ENCODE measurements at places on chromosomes 16 and 17.

DNA sequence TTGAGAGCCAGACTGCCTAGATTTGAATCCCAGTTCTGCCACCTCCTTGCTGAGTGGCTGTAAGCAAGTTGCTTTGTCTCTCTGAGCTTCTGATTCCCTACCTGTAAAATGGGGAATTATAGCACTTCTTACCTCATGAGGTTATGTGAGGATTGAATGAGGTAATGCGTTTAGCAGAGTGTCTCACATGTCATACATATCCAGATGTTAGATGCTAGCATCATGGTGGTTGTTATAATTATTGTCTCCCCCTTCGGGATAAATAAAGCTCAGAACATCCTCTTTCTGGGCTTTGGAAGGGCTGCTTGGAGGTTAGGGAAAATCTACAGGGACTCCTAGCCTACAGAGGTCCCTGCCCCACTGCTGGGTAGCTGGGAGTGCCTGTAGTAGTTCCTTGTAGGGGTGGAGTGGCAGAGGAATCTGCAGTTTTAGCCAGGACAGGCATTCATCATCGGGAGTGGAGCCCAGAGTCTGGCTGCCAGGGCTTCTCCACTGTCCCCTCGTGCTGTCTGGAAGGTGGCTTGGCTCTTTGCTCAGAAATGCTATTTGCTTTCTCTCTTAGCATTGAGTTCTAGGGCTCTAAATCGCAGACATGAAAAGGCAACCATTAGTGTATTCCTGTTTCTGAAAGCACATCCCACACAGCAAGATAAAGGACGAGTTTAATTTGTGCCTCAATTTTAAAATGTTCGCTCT lies 137.9 kb upstream of the CACNG3 start:
- no peak for DNase-seq

DNA sequence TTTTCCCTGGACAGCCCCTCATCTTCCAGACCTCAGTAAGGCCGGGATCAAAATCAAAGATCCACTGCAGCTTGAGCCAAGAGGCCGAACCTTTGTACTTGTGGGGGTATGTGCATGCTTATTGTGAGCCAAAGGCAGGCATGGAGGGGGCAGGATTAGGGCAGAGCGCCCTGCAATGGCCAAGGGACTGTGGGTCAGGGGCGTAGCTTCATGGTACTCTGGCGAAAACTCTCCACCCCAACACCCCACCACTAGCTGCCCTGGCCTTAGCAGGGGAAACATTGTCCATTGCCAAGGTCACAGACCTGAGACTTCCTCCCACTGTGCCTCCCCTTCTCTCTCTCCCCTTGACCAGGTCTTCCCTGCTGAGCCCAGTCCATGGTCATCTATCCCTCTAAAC lies 90.1 kb downstream of the TMEM132E start:
- DNase-seq = no peak

DNA sequence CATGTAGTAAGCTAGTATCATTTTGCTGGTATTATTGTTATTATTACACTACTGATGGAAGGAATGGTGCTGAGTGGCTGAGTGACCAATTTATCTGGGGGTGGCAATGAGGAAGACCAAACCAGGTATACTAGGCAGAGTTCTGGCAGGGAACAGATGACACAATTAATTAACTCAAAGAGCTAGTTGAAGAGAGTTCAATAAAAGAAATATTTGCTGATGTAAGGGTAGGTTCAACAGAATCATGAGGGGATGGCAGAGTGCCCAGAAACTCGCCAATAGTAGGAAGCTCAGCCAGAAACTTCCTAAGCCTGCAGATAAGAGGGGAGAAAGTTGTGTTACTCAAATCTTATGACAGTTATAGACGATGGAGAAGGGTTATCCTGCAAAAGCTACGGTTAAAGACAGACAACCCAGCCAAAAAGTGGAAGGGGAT lies 352.5 kb downstream of the KCNJ2 start:
- no peak for DNase-seq

DNA sequence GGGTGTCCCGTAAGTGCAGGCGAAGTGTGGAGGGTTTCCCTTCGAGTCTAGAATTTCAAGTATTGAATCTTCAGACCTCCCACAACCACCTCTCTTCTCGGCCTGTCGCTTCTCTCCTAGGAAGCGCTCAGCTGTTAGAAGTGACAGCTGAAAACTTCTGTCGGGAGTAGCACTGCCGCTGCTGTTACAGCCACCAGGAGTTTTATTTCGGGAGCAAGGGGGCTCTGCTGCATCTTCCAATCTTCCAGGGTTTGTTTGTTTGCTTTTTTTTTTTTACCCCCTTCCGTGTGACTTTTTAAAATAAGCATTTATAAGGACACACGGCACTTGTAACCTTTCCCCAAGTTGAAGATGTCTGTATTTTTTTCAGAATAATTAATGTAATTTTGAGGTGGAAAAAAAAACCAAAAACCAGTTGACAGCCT lies 767 bp downstream of the RPS6KB1 start:
- DNase-seq = no peak

- DNase-seq = no peak
Measured at GRCh38 chr17:81388091-81388611, 7.1 kb upstream of the BAHCC1 start.

- no peak for DNase-seq
Measured at GRCh38 chr17:72751746-72752145, 340.7 kb downstream of the SLC39A11 start.

GRCh38 chr17:44604768-44605485 lies 47.6 kb downstream of the FZD2 start:
- no peak for DNase-seq

DNA sequence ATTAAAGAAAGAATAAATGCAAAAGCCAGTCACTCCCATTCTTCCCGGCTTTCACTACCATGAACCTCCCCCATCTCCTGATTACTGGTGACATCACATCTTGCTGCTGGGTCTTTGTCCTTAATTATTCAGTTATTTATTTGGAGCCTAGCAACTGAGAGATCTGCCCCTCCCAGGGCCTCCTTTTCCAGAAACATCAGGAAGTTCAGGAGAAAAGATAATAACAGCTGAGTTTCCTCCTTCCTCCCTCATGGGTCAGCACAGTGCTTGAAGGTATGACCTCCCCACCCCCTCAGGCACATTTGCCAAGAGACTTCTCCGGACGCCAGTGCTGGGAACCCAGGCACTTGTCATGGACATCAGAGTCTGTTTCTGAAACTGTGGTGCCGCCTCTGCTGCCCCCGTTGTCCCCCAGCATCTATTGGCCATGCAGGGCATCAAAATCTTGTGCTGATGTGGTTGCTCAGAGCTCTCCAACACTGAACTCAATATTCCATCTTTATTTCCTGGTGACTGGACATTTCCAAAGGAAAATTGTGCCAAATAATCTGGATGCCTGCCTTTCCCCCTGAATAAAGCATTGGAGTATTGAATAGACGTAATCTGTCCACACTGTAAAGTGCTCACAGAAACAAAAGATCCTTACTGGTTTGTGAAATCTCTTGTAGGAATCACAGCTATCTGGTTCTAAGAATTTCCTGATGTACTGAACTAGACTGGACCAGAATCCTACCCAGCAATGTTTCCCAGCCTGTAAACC lies 71.8 kb downstream of the ZNF18 start:
- DNase-seq = no peak

- no peak for DNase-seq
Measured at GRCh38 chr17:75927286-75927922, 13.4 kb downstream of the FBF1 start.

- no peak for DNase-seq
Measured at GRCh38 chr17:64780096-64781013, 118.2 kb upstream of the SMURF2 start.

DNA sequence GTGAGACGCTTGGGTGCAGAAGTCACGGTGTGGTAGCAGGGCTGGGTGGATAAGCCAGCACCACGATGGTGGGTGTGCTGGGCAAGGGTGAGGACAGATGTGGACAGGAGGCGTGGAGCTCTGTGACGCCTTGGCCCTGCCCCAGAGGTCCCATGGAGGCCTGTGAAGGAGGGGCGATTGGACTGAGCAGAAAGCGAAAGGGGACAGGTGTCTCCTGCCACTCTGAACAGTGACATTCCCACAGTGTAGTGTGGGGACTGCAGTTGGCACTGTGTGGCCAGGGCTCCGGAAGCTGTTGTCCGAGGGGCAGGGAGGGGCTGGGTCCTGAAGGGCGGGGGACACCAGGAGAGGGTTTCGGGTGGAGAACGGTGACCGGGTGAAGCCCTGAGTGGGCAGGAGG lies 7.3 kb downstream of the TBC1D24 start:
- DNase-seq = no peak

- DNase-seq = peak; percentile 39
Measured at GRCh38 chr17:14873996-14874395, 391.1 kb downstream of the PMP22 start.

GRCh38 chr17:47762728-47763127 lies 29.7 kb downstream of the TBX21 start:
- no peak for DNase-seq

GRCh38 chr17:80779961-80780380 lies 211.7 kb upstream of the CHMP6 start:
- DNase-seq = peak; percentile 71

GRCh38 chr17:49132317-49132698 lies 261 bp upstream of the B4GALNT2 start:
- DNase-seq = no peak

DNA sequence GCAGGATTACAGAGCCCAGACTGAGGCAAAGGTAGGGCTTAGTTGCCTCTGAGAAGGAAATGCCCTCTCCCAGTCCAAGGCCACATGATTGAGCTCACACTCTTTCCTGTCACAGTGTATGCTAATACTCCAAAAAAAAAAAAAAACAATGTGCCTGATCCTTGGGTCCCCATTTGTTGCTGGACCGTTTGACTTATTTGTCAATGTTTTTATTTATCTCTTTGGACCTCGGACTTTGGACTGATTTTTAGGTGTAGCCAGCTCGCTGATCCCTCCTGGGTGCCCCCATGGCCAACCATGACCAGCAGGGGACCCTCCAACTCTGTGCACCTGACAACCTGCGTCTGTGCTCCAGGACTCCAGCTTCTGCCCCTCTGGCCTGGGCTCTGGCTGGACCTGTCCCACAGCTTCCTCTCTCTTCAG lies 622 bp upstream of the CCL16 start:
- no peak for DNase-seq

DNA sequence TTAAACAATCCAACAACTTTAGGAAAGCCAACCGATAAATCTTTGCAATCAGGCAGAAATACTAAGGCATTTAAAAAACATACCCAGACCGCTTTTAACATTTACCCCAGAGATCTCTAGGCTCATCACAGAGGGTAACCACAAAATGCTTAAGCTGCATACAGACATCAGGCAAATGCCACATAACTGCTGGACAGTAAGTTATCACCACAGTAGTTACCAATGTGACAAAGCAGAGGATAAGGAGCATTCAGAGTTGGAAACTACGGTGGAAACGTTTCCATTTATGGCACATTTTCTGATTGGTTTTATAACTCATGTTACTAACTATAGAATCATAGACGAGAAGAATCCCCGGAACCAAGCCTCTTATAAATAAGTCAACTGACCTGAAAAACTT lies 77.5 kb downstream of the KANSL1 start:
- DNase-seq = no peak

DNA sequence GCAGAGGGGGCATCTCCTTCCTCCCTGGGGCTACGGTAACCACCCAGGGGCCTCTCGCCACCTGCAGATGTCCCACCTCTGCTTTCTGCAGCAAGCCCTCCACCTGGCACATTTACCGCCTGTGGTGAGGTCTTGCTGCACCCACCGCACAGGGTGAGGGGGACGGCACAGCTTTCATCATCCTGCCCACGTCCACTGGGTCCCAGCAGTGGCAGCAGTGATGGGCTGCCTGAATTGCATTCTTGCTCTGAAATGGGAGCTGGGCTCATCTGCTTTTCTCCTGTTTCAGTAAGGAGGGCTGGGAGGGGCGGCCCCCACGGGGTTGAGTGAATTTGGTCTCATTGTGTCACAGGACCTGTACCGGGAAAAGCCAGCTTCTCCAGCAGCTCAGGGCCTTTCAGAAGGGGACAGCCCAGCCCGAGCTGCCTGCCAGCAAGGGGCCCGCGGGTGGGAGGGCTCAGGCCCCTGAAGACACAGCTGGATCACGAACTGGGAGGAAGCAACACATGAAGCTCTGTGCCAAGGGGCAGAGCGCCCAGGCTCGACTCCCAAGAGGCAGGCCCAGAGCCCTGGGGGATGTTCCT lies 12.7 kb downstream of the DNAAF8 start:
- no peak for DNase-seq

DNA sequence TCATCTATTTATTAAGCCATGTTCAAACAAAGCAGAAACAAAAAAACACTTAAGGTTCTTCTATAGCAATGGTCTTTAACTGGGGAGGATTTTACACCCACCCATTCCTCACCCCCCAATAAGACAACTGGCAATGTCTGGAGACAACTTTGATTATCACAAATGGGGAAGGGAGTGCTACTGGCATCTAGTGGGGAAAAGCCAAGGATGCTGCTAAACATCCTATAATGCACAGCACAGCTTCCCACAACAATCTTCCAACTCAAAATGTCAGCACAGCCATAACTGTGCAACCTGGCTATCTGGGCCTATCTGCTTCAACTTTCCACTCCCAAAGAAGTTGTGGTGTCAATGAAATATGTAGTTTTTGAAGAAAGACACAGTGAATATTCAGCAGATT lies 1044.4 kb downstream of the CDH8 start:
- DNase-seq = no peak

DNA sequence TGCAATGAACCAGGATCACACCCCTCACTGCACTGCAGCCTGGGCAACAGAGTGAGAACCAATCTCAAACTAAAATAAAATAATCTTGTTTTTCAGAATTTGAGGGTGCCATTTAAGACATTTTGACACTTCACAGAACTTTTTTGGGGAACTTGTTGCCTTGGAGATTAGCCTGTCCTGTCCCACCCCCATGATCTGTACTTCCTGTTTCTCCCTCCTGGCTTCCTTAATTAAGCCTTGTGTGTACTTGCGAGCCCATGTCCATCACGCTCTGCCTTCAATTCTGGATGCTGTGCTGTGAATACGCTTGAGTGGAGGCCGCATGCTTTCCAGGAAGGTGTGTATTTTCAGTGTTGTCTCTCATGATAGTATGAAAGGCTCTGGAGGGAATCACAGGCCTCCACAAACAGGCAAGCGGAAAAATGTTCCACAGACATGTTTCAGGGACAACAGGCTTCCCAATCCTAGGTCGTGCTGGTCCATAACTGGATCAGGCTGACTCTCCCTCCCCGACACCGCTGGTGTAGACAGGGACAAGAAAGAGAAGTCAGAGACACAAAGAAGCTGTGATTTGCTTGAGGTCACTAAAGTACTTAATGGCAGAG lies 56.9 kb downstream of the NOS2 start:
- no peak for DNase-seq

DNA sequence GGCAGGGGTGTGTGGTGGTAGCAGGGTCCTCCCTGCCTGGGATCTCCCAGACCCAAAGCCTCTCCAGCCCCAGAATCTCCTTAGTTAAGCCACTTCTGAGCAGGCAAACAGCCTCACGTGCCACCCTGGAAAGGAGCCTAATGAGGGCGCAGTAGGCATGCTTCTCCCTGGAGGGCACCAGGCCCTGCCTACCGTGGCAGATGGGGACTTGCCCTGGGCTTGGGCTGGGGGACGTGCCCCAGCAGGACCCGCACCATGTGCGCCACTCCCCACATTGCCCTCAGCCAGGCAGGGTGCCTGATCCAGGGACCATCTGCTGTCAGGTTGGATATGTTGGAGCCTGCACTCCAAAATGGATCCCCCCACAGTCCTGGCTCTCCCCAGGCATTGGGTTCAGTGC lies 14.2 kb downstream of the FAM83G start:
- no peak for DNase-seq

GRCh38 chr16:82655072-82655714 lies 28.4 kb downstream of the CDH13 start:
- DNase-seq = peak; percentile 57

GRCh38 chr17:1414634-1415033 lies 14.6 kb upstream of the YWHAE start:
- DNase-seq = no peak

All from AG09309 (cell line).